NCI-H1417 (cell line): ENCODE measurements at places on chromosomes 12 and 14.

GRCh38 chr12:123253641-123254459 lies 17.8 kb downstream of the CDK2AP1 start:
- no peak for DNase-seq

- DNase-seq: no peak
Measured at GRCh38 chr12:43108656-43109055, 443.3 kb downstream of the ADAMTS20 start.

DNA sequence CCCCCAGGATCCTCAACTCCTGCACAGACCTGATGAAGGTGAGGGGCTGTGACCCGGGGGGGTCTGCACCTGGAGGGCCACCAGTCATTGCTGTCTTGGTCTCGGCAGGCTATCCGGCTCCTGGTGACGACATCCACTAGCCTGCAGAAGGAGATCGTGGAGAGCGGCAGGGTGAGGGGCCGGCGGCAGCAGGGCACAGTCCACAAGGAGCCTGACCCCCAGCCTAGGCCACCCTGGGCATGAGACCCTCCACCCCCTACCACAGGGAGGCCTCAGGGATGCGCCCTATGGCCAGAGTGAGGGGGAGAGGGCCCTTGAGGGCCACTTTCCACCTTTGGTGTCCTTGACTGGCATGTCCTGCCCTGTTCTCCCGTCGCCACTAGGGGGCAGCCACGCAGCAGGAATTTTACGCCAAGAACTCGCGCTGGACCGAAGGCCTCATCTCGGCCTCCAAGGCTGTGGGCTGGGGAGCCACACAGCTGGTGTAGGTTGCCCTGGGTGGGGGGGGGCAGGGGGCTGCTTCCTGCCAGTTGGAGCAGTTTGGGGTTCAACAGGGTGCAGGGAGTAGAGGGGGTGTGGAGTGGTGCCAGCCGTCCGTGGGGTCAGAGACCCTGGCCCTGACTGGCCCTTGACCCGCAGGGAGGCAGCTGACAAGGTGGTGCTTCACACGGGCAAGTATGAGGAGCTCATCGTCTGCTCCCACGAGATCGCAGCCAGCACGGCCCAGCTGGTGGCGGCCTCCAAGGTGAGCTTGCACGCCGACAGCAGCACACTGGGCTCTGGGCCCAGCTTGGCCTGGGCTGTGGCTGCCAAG lies 25.0 kb downstream of the HIP1R start:
- peak; percentile 68 for DNase-seq

GRCh38 chr14:103695296-103696069 lies 19.8 kb downstream of the XRCC3 start:
- DNase-seq: no peak

DNA sequence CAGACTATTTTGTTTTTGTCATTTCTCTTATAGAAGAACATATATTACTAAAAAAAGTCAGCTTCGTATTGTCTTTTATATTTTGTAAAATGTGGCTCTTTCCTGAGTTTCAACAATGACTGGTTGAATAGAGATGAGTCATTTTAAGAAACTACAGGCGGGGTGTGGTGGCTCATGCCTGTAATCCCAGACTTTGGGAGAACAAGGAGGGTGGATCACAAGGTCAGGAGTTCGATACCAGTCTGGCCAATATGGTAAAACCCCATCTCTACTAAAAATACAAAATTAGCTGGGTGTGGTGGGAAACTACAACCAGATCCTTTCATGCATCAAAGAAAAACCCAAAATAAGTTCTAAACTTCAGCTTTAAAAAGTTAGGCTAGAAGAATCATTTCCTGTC lies 28.8 kb downstream of the HECTD4 start:
- no peak for DNase-seq

GRCh38 chr14:33232031-33232430 lies 293.4 kb downstream of the NPAS3 start:
- DNase-seq: no peak

DNA sequence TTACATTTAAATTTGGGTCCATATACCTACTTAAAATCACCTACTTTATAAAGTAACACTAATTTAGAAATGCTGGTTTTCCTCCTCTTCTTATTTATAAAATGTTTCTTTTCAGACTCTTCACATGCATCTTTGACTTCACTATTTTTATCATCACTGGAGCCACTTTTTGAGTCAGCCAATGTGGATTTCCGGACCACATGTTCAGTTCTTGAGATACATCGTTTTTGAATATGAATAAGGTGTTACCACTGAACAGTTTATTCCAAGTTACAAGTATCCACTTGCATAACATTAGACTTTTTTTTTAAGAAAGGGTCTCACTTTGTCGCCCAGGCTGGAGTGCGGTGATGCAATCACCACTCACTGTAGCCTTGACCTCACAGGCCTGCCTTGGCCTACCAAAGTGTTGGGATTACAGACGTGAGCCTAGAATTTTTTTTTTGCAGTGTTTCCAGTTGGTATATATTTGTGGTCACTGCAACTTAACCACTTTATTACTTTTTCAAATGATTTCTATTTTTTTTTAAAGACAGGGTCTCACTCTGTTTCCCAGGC lies 5.7 kb downstream of the FNTB start:
- DNase-seq: no peak

- peak; percentile 49 for DNase-seq
Measured at GRCh38 chr12:53781228-53781801, 29.5 kb upstream of the CISTR start.

DNA sequence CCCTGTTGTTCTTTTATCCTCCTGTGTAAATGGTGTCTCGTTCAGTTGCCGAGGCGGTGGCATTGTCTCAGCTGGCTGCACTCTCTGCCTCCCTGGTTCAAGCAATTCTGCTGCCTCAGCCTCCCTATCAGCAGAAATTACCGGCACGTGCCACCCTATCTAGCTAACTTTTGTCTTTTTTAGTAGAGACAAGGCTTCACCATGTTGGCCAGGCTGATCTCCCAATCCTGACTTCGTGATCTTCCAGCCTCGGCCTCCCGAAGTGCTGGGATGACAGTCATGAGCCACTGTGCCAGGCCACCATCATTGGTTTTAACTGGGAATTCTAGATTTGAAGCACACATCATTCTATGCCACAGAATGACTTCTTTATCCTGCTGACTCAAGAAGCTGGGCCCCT lies 175.3 kb upstream of the ALG10B start:
- DNase-seq: no peak

DNA sequence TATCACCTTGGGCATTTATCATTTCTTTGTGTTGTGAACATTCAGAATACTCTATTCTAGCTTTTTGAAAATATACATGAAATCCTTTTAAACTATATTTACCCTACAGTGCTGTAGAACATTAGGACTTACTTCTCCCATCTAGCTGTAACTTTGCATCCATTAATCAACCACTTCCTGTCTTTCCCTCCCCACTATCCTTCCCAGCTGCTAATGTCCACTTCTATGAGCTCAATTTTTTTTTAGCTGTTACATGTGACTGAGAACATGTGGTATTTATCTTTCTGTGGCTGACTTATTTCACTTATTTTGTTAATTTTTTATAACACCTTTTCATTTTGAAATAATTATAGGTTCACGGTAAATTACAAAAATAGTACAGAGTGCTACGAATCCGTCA lies 136.0 kb downstream of the LMNTD1 start:
- no peak for DNase-seq
